SK-MEL-5 (cell line): ENCODE measurements at places on chromosomes 5 and 9.

GRCh38 chr9:21322911-21323461 is 12.2 kb downstream of the KLHL9 start:
- DNase-seq: no peak

- DNase-seq: peak; percentile 29
These were observed 2.6 kb upstream of the ENC1 start for GRCh38 chr5:74643111-74643562.

DNA sequence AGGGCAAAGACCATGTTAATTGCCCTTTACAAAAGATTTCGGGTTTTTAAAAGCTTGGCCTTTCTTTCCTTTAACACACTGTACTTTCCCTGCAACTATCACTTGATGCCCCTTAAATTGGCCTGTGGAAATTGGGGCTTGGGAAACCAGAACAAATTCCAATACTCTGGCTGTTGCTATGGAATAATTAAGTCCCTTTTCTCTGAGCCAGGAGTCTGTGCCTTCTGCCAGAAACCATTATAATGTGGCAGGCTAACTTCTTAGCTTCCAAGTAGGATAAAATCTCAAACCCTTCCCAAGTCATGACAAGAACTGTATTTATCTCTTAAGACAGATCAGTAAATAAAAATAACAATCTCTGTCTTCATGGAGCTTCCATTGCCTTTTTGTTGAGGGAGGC is 1.1 kb upstream of the SPINK1 start:
- no peak for DNase-seq

DNA sequence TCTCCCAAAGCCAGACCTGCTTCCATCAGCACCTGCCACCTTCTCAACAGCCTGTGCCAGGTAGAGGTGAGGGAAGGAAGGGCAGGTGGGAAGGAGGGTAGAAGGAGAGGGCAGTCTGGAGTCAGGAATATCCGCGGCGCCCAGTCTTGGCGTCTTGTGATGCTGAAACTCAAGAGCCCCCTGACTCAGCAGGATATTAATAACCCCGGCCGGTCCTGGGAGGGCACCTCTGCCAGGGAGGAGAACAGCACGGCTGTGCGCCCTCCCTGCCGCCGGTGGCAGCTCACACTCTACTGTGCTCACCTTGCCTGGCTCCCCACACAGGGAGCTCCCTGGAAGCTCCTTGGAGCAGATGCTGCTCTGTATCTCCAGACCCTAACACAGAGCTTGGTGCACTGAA is 11.6 kb upstream of the NTNG2 start:
- no peak for DNase-seq

GRCh38 chr9:79357194-79357593 is 214.6 kb upstream of the TLE4 start:
- no peak for DNase-seq

GRCh38 chr9:87243602-87244001 is 254.1 kb upstream of the DAPK1 start:
- DNase-seq: no peak
